CD4-positive, alpha-beta T cell treated with Interleukin-6 at 100 ng/mL for 8 hours (primary cell): ENCODE measurements at places on chromosomes 3 and 15.

- no peak for DNase-seq
Measured at GRCh38 chr3:7204848-7205156, 343.9 kb downstream of the GRM7 start.

GRCh38 chr3:194761384-194761783 lies 75.7 kb downstream of the FAM43A start:
- no peak for DNase-seq

DNA sequence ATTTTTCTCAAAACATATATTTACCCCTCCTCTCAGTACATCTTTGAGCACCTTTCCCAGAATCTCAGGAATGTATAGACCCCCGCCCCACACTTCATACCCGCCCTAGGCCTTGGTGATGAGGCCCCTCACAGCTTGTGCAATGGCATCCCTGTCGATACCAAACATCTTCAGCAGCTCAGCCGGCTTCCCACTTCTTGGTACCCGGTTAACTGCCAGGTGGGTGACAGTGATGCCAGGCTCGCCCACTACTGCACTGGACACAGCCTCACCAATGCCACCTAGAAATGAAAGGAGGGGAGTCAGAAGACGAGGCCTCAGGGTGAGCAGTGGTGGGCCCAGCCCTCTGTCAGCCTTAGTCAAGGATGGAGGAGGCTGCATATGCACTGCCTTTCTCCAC lies 30.2 kb downstream of the TKT start:
- DNase-seq: no peak

DNA sequence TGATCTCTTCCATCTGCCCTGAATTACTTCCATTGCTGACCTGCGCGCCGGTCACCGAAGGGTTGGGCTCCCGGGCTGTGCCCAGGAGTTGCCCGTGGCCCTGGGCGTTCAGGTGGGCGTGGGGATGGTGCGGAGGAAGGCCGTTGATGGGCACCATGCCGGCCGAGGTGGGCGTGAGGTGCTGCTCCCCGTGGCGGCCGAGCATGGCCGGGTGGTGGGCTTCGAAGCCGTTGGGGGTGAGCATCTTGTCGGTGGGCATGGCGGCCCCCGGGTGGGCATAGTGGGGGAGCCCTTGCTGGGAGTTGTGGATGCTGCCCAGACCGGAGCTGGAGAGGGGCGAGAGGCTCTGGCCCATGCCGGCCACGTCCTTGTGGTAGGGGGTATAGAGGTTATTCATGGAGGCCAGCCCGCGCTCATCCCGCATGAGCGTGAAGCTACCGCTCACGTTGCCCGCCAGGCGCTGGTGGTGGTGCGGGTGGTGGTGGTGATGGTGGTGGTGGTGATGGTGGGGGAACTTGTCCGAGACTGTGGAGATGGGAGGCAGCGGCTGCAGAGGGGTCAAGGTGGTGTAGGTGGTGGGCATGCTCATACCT lies 1.0 kb downstream of the ONECUT1 start:
- no peak for DNase-seq

- no peak for DNase-seq
Measured at GRCh38 chr3:39143051-39143885, 10.1 kb downstream of the CSRNP1 start.

DNA sequence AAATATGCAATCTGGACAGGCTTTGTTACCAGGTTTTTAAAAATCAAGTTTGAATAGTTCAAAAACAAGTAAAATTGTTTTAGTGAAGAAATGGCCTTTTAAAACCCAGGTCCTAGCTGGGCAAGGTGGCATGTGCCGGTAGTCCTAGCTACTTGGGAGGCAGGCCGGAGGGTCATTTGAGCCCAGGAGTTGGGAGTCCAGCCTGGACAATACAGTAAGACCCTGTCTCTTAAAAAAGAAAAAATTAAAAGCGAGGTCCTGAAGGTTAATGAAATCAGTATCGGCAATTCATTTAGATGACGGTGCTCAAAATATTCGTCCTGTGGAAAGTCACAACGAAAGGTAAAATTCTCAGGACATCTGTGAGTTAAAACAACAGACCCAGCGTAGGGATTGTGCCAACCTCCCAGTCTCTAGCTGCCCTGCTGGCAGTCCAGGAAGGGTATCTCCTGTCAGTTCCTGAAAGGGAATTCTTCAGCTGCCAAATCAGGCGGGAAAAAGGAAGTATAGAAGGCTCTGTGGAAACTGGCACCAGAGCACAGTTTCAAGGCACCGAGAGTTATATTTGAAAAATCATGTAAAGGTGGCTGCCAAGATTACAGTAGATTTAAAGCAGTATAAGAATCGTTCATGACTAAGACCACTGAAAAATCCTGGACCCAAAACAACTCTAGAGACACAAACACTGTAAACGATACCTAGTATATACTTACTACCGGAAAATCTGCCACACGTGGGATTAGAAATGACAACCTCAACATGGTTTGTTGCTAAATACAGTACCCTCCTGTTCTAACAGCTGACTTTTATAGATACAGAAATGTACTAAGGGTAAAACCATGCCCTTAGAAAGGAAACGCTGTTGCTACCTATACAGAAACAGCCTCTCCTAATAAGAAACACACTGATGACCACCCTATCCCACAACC lies 1.2 kb upstream of the ABHD17C start:
- DNase-seq: no peak

- no peak for DNase-seq
Measured at GRCh38 chr3:133591271-133591742, 17.8 kb downstream of the CDV3 start.

DNA sequence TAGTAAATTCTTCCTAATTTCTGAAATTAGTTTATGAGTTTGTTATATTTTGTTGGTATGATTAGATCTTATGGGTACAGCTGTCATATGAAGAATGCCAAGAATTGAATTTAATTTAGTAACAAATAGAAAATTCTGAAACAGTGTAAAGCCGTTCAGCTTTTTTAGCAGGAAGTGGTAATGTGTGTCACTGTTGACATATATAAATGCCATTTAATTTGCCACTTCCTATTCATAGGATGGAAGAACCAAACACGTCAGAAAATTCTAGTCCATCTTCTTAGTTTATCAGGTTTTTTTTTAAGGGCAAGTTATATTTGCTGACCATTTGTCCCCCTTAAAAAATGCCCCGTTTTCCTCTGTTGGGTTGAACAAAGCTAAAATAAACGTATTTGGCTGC lies 43.0 kb downstream of the RAB8B start:
- peak; percentile 39 for DNase-seq

GRCh38 chr15:41169781-41170180 lies 53.7 kb upstream of the INO80 start:
- no peak for DNase-seq

DNA sequence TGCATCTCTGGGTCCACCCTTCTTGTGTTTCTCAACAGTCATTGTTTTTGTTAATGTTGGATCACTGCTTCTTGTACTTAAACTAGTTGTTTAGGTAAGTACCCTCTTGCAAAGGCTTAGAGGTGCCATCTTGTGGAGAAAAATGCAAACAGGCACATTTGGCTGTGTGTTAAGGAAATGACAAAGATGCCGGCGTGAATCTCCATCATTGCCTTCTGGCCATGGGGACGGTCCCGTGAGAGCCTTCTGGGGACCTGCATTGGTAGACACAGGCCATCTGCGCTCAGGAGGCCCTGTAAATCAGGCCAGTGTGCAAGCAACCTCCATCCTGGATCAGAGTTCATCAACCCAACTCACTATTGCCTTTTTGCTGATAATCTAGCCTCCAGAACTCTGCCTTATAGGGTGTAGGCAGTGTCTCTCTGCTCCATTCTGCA lies 158.6 kb upstream of the NR2E3 start:
- DNase-seq: no peak

DNA sequence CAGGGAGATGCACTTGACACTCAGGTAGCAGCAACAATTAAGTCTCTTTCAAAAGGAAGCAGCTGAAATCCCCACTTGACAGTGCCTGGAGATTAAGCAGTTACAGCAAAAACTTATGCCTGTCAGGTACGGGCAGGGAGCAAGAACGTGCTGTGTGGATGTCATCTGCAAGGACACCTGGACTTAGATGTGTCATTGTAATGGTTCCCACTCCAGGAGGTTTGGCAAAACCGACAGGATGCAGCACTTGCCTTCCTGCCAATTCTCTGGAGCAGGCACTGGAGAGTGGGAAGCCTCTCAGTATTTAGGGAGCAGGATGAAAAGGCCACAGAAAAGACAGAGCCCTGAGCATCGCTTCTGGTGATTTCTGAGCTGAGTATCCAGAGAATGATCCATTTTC lies 292.4 kb downstream of the PDCD6IP start:
- no peak for DNase-seq

DNA sequence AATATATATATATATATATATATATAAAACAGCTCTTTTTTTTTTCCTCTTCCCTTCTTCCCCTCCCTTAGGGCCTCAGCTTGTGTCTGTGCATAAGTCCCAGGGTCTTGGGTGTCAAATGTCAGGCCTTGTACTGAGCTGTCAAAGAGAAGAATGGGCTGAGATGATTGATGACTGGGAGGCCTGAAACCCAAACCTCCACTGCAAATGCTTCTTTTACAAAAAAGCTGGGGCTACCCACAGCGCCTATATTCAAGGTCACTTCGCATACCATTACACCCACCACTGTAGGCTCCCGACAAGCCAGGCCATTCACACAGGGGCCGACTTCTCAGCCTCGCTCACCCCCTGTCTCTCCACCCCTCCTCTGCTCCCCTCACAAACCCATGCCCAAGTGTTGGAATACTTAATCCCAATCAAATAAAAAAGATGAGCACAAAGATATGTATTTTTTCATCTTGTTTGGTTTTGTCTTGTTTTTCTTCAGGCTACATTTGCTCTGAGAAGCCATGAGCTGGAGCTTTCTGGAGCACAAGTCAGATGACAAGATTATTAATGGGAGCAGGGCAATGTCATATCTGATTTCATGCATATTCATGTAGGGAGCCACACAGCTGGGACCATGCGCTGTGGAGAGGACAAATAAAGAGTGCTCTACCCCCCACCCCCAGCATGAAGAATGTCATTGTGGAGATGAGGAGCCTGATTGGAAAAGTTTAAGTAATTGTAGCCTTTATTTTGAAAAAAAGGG lies 614.4 kb upstream of the NR2F2 start:
- DNase-seq: no peak

- no peak for DNase-seq
Measured at GRCh38 chr3:150309557-150309956, 98.5 kb upstream of the TSC22D2 start.

- DNase-seq: no peak
Measured at GRCh38 chr15:50051811-50052419, 67.1 kb downstream of the ATP8B4 start.

DNA sequence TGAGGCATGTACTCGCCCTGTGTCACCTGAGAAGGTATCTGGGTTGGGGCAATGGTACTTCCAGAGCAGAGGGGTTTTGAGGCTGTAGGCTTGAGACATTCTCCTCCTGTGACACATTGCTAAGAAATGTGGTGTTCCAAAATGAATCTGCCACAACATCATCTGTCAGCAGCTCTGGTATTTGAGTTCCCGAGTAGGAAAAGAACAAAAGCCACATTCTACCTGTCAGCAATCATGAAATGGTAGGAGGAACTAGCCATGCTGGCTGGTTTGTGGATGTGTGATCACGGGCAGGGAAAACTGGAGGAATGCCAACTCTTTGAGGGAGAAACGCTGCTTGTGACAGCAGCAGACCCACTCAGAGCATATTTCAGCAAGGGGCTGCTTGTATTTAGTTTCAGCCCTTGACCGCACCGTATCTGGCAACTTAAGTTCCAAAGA lies 579.4 kb upstream of the TBL1XR1 start:
- DNase-seq: no peak

DNA sequence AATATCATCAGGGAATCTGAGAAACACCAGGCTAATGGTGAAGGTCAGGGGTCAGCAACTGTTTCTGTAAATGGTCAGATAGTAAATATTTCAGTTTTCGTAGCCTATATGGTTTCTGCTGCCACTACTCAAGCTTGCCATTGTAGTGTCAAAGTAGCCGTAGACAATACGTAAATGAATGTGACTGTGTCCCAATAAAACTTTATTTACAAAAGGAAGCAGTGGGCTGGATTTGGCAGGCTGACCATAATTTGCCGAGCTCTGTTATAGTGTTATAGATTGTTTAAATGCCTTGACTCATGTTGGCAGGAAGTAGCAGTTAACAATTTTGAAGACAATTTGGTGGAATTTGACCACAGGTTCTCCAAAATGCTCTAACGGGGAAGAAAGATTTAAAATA lies 548.2 kb downstream of the FOXP1 start:
- no peak for DNase-seq

- DNase-seq: no peak
Measured at GRCh38 chr15:69809421-69809820, 288.3 kb downstream of the TLE3 start.

GRCh38 chr3:11379238-11379823 lies 107.1 kb downstream of the ATG7 start:
- DNase-seq: peak; percentile 20

GRCh38 chr15:31456354-31457060 lies 129.9 kb downstream of the KLF13 start:
- DNase-seq: no peak

DNA sequence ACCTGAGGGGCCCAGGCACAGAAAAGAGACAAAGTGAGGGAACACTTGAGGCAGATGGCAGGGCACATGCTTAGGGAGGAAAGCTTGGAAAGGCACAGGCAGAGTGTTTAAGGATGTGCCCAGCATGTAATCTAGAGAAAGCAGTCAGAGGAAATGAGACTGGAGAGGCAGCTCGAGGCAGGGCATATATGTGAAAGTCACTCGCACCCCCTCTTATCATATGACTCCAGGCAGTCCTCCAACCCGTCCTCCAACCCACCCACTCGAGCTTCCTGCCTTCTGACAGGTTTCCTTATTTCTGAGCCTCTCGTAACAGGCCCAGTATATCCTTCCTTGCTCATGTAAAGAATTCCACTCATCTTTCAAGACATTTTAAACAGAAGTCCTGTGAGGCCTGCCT lies 294.0 kb downstream of the SOX2 start:
- no peak for DNase-seq

DNA sequence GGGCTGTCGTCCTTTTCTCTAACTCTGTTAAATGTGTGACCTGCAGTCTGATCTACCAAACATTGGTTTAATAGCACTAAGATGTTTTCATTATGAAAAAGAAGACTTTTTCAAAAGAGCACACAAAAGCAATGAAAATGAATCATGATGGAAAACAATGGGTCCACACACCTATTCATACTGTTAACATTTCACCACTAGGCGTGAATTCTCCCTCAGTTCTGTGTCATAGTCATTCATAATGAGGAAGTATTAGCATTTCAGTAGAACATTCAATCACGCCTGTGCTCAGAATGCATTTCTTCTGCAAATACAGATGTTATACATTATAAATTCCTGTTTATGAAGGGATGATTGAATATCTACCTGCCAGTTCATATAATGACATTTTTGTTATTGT lies 35.9 kb downstream of the EIF4E3 start:
- DNase-seq: no peak

GRCh38 chr3:52023860-52024764 lies 28.4 kb upstream of the RPL29 start:
- DNase-seq: no peak

DNA sequence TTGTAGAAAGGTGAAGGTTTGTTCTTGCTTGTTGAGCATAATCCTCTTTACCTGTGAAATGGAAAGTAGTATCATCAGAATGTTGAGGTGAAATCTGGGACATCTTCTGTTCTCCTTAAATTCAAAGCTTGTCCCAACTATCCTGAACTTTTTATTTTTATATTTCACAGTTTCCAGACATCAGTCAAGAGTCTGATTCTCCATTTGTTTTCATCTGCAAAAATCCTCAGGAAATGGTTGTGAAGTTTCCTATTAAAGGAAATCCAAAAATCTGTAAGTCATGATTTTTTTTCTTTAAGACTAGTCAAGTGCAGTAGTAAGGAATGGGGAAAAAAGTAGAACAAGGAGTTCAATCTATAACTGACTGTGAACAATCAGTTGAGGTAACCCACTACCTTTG lies 15.5 kb upstream of the ZNF609 start:
- no peak for DNase-seq
